ENCODE measurements at places on chromosomes 13 and 19.

- no peak for DNase-seq
Measured at GRCh38 chr13:49643035-49643646, 14.8 kb downstream of the ARL11 start.

- no peak for DNase-seq
Measured at GRCh38 chr13:29733147-29733611, 117.2 kb downstream of the UBL3 start.

GRCh38 chr13:94640721-94641120 lies 39.1 kb downstream of the GPR180 start:
- no peak for DNase-seq

- no peak for DNase-seq
Measured at GRCh38 chr13:39616087-39616694, 13.2 kb upstream of the LHFPL6 start.

All from stimulated activated CD8-positive, alpha-beta memory T cell treated with anti-CD3 and anti-CD28 coated beads, Interleukin-4, amount 100 ng/mL, for 1 hour (primary cell).